ENCODE measurements at places on chromosomes 5 and 9. TPM values are rescaled to one million over a fixed set of nuclear protein-coding genes. Genes with fewer than 3 reads are reported as not detected.

- peaks cover 4% of the 10 kb centered on the region for H3K4me1 ChIP-seq
- no peaks in the 10 kb centered on the region for H3K27me3 ChIP-seq
These were observed 20.0 kb upstream of the RUFY1 start for GRCh38 chr5:179530069-179530998.

DNA sequence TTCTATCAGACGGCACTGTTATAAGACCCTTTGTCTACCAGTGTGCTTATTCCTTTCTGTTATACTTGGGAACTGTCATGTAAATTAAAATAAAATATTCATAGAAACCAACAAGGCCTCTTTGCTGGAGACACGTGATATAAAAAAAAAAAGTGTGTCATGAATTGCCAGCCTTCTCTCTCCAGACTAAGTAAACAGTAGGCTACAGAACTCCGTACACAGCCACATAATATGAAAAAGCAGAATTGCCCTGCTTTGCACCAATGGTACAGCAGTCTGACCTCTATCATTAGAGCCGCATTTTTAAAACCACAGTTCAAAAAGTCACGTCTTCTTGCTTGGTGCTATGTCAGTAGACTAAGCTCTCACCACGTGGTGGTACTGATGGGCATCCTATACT, 231.3 kb downstream of the SEMA5A start:
- DNase-seq: no peak
- no peak overlapping the region for H3K4me3 ChIP-seq

DNA sequence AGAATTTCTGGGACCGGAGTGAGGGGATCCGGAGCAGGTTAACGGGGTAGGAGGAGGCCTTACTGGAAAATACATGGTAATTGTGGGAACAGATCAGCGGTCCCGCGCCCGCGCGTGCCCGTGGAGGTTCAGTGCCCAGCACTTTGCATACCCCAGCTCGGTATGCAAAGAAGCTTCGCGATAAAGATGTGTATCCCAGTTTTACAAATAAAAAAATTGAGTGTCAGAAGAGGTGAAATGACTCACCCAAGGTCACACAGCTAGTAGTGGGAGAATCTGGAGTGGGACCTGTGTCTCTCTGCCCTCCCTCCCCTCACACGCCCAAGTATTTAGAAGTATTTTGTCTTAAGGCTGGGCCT, 967 bp downstream of the NEURL1B start:
- peak overlapping the region; percentile 89 for H3K27ac ChIP-seq
- peaks cover 17% of the 10 kb centered on the region for H3K27me3 ChIP-seq
- H3K36me3 ChIP-seq: peaks cover 9% of the 10 kb centered on the region
- H3K4me1 ChIP-seq: peaks cover 48% of the 10 kb centered on the region
- DNase-seq: no peak

DNA sequence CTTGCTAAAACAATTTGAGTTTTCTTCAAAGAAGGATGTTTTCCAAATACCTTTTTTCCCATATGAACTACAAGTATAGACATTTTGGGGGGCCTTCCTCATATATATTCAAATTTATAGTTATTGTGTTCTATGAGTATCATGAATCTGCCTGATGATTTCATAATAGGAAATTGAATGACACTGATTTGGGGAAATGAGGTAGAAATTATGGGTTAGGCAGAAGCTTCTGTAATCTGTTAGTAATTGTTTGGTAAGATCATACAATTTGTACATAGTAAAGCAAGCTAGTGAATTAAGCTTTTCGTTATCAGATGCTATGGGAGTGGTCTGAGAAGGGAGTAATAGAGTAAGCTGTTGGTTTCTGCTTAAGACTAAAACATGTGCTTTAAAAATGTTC, 98.0 kb downstream of the TRIO start:
- H3K36me3 ChIP-seq: no peaks in the 10 kb centered on the region
- DNase-seq: no peak
- no peak overlapping the region for H3K4me3 ChIP-seq
- H3K27me3 ChIP-seq: no peaks in the 10 kb centered on the region

DNA sequence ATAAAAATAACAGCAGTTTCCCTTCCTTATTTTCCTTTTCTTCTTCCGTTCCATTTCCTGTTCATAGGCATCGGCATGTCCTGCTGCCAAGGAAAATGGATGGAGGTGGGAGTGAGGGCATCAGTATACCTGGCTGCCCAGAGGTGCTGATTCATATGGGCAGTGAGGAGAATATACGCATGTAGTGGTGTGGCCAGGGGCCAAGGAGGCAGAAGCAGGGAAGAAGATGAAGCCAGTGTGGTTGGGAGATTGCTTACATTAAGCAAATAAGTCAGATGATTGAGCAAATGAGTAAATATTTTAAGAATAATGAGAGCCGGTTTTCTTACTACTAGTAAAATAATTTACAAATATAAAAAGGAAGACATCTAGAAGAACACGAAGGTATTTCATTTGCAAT, 344.9 kb upstream of the PAPPA start:
- H3K36me3 ChIP-seq: no peaks in the 10 kb centered on the region
- H3K4me1 ChIP-seq: peaks cover 4% of the 10 kb centered on the region
- H3K27me3 ChIP-seq: no peaks in the 10 kb centered on the region

GRCh38 chr9:114366334-114367128, 21.3 kb downstream of the AKNA start:
- H3K27ac ChIP-seq: peak overlapping the region; percentile 70
- H3K27me3 ChIP-seq: no peaks in the 10 kb centered on the region
- no peak for DNase-seq
- H3K36me3 ChIP-seq: peaks cover 79% of the 10 kb centered on the region

DNA sequence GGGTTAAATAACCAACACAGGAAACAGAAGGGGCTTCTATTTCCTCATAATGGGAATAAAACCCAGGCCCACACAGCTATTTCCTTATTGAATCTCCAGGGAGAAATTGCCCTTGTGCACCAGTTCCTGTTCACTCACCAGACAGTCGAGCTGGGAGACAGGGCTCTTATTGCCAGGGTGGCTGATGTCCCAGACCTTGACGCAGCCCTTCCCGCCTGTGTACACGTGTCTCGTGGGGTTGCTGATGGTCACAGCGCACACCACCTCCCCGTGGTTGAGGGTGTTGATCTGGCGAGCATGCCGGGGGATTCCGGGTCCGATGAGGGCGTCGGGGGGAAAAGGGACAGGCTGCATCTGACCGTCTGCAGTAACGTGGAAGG, 96.5 kb downstream of the TLE1 start:
- no peak for DNase-seq
- no peaks in the 10 kb centered on the region for H3K27me3 ChIP-seq

DNA sequence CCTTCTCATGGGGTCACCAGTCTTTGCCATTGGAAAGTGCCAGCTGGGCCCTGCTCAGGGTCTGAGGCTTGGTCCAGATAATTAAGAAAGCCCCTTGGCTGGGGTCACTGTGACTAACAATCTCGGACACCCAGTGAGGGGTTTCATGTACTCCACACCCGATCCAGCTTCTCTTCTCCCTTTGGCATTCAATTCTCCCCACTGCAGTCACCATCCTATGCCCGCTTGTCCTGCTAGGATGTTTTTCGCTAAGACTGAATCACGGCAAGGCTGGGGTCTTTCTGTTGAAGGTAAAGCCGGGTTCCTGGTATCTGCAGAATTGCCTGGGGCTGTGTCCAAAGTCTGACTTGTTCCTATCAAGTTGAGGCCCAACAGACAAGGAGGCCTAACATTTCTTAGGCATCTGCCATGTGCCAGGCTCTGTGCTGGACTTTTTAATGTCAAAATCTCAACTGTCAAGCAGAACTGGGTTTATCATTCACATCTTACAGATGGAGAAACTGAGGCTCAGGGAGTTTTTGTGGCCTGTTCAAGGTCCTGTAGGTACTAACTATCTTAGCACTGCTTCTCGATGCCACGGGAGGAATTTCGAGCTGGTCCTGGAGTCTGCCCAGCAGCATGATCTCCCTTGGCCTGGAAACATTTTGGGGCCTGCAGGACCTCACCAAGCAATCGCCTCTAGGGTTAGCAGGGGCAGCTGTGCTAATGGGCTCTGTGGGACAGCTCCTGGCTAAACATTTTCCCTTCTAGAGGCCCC, 142.0 kb upstream of the ALDH1B1 start:
- no peak for DNase-seq
- H3K4me3 ChIP-seq: no peak overlapping the region
- H3K36me3 ChIP-seq: no peaks in the 10 kb centered on the region
- no peaks in the 10 kb centered on the region for H3K27me3 ChIP-seq
- H3K4me1 ChIP-seq: no peaks in the 10 kb centered on the region

DNA sequence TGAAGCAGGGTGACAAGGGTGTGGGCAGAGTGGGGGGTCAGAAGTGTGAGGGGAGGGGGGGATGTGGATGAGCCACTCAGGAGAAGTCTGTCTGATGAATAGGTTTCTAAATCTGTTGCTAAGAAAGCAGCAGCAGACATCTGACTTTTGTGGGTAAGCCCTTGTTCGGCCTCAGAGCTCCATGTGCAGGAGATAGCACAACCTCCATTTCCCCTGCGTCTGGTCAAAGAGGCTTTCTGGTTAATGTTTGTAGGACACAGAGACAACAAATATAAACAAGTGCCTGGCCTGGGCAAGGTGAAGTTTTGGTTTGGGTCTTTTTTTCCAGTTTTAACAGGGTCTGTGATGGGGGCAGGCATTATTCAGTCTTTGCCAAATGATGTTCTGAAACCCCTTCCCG, 57.0 kb upstream of the GNE start:
- peaks cover 6% of the 10 kb centered on the region for H3K4me1 ChIP-seq
- no peak overlapping the region for H3K4me3 ChIP-seq
- DNase-seq: no peak
- H3K27ac ChIP-seq: no peak overlapping the region

GRCh38 chr9:35112257-35113020, 3.2 kb downstream of the ATOSB start:
- no peaks in the 10 kb centered on the region for H3K27me3 ChIP-seq
- H3K36me3 ChIP-seq: peaks cover 13% of the 10 kb centered on the region
- H3K4me3 ChIP-seq: peak overlapping the region; percentile 80
- peaks cover 68% of the 10 kb centered on the region for H3K4me1 ChIP-seq

DNA sequence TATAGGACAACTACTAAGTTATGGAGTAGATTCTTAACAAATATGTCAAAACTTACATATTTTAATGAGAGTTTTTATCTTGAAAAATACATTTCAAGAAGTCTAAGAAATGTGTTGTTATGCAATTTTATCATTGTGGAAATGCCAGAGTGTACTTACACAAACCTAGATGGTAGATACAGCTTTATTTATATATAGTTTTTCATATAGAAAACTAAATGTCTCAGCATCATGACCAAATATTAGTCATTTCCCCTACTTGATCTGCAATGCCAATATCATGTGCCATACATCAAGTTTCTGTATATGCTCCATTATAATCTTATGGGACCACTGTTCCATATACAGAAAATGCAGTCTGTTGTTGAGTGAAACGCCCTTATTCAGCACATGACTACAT, 28.7 kb downstream of the CAST start:
- no peak for DNase-seq
- H3K4me3 ChIP-seq: no peak overlapping the region
- H3K27ac ChIP-seq: no peak overlapping the region
- peaks cover 6% of the 10 kb centered on the region for H3K4me1 ChIP-seq
- peaks cover 5% of the 10 kb centered on the region for H3K36me3 ChIP-seq

DNA sequence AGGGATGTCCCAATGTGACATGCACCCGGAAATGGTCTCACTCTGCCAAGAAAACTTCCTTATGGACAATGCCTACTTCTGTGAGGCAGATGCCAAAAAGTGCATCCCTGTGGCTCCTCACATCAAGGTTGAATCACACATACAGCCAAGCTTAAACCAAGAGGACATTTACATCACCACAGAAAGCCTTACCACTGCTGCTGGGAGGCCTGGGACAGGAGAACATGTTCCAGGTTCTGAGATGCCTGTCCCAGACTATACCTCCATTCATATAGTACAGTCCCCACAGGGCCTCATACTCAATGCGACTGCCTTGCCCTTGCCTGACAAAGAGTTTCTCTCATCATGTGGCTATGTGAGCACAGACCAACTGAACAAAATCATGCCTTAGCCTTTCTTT, 37.6 kb upstream of the CCDC152 start:
- H3K27ac ChIP-seq: no peak overlapping the region
- DNase-seq: no peak
- no peaks in the 10 kb centered on the region for H3K4me1 ChIP-seq
- no peaks in the 10 kb centered on the region for H3K27me3 ChIP-seq
- H3K4me3 ChIP-seq: no peak overlapping the region

DNA sequence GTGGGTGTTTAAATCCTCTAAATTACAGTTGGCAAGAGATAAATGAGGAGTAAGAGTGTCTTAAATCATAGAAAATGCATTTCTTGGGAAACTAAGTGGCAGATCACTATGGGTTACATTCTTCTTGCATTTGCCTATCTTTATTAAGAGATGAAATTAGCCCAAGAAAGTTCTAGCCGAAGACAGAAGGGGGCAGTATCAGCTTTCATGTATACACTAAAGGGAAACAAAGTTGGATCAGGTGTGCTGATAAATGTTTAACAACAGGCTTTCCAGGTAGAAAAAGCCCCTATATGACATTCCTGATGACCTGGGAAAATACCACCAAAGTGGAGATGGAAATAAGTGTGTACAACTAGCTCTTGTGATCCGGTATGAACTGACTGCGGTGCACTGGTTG, 81.9 kb upstream of the TLR4 start:
- H3K27ac ChIP-seq: no peak overlapping the region
- no peaks in the 10 kb centered on the region for H3K4me1 ChIP-seq
- no peak for DNase-seq
- no peaks in the 10 kb centered on the region for H3K36me3 ChIP-seq

DNA sequence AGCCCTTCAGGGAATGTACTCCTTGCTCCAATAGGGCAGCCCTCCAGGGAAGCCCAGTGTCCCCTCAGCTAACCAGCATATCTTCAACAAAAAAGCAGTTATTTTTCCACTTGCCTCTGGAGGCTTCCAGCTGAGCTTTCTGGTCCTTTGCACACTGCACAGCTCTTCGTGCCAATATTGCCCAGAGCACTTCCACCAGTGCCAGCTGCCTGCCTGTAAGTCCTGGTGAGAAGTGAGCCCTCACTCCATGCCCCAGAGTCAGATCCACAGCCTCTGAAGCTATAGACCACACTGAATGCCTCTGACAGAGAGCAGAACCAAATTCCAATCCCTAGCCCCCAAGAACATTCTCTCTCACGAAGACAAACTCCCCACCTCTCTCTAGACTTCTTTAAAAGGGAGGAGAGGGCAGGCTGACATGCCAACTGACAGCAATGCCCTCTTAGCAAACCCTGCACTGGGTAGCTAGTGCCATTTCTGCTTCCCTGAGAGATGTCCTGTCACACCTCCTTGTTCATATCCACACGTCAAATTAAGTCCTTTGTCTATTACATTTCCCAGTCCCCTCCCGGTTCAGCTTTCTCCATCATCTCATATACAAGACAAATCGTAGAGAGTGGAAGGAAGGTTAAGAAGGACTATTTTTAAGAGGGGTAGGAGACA, 12.7 kb upstream of the HEXB start:
- no peak overlapping the region for H3K27ac ChIP-seq
- no peak for DNase-seq
- no peaks in the 10 kb centered on the region for H3K27me3 ChIP-seq

The OR2V1 gene
- not detected for total RNA-seq

The SYK gene
- 88.9 TPM for total RNA-seq

The COL23A1 gene
- 1.2 TPM for total RNA-seq

The GPX3 gene
- 855 TPM for total RNA-seq

The TAF11L10 gene
- not detected for total RNA-seq

The ARID3C gene
- not detected for total RNA-seq

The KLF4 gene
- total RNA-seq: 107 TPM

The IDNK gene
- total RNA-seq: 4.2 TPM

The MYOT gene
- not detected for total RNA-seq

Measured in lower lobe of right lung (tissue), 2 donors.